Stimulated activated CD8-positive, alpha-beta memory T cell treated with anti-CD3 and anti-CD28 coated beads, Interleukin-7, amount 100 ng/mL, for 4 hours (primary cell): ENCODE measurements at places on chromosomes 6 and 20.

GRCh38 chr6:137291441-137291840, 72.3 kb upstream of the IFNGR1 start:
- no peak for DNase-seq

GRCh38 chr6:24382220-24382540, 20.6 kb upstream of the MRS2 start:
- no peak for DNase-seq

DNA sequence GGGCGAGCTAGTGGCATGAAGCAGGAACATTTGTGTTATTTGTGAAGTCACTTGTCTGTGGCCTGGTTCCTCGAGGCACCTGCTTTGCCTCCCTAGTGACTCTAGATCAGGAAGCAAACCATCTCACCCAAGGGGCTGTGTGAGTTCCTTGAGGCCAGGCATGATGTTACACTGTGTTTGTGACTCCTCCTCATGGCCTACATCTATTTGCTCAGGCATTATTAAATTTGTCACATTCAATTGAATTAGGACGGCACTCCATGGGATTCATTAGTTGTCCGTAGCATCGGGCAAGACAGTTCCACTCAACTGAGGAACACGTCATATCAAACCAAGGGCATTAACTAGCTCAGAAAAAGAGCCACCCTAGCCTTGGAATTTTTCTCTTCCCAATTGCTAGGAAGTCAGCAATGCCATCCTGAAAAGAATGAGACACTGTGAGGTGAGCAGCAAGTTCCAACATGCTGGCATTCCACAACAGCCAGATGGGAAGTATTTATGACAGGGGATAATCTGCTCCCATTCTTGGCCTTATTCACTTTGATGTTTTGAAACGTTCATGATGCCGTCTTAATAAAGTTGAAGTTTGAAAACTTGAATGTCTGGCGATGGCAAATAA, 17.2 kb downstream of the TMEM200A start:
- no peak for DNase-seq

DNA sequence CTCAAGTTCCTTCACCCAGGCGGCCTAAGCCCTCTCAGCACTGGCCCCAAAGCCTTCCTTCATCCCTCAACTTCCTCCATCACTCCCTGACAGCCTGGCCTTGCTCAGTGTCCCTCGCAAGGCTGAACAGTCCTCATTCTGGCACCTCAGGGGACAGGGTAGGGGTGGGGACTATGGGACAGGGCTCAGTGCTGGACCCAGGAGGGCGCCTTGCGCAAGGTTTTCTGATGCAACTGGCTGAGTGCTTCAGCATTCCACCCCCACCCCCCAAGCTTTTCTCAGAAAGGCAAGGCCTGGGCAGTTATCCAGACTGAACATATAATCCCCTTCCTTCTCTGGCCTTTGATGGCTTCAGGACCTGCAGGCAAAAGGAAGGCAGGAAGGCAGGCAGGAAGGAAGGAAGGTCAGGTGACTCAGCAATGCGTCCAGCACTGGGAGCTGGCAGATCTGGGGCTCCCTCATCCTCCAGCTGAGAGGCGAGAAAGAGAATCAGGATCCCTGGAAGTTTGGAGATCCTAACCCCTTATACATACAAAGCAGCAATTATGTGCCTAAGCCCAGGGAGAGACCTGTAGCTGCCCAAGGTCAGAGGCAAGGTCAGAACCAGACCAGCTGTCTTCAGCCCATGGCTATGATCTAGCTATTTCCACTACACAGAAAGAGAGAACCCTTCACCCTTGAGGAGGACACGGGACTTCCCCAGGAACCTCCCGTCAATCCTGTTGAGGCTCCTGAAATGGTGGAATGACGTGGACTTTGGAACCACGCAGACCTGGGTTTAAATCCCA, 8.6 kb upstream of the TRIB3 start:
- no peak for DNase-seq

- no peak for DNase-seq
These were observed 39.6 kb downstream of the KIAA0319 start for GRCh38 chr6:24606200-24606930.

GRCh38 chr6:53300656-53301551, 47.8 kb downstream of the ELOVL5 start:
- DNase-seq, result peak; percentile 22

- no peak for DNase-seq
These were observed 167.2 kb downstream of the ARID1B start for GRCh38 chr6:156944412-156944811.

DNA sequence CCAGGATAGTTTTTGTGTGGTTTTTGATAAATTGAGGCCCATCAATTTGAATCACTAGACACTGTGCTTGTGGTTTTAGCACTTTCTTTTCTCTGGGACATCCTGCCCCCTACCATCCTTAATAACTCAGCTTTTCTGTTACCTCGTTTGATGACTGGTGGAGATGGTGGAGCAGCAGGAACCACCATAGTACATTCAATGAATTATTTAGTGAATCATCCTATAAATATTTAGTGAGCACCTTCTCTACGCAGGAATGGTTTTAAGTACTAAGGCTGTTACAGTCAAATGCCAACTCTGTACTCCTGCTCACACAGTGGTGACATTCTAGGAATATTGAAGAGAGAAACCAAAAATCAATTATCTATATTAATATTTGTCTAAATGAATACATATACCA, 585.2 kb downstream of the HAO1 start:
- no peak for DNase-seq

GRCh38 chr6:17265570-17265969, 15.6 kb upstream of the RBM24 start:
- no peak for DNase-seq

- DNase-seq, result no peak
These were observed 538.4 kb upstream of the CITED2 start for GRCh38 chr6:139912735-139913400.

GRCh38 chr6:15574486-15574885, 88.3 kb downstream of the DTNBP1 start:
- DNase-seq, result no peak

DNA sequence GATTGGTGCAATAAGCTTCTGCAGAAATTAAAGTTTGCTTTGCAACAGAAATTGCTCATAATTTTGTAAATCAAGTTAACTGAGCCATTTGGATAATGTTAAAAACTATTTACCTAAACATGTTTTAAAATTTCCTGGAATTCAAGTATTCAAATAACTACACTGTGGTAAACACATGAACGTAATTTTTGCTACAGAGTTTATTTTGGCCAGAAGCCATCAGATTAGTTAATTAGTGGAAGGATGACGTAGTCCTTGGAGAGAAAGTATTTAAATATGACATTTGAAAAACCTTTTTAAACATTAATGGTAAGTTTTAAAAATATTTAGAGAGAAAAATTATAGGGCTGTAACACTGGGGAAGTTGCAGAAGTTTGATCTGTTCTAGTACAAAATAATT, 121.2 kb upstream of the UST start:
- no peak for DNase-seq

DNA sequence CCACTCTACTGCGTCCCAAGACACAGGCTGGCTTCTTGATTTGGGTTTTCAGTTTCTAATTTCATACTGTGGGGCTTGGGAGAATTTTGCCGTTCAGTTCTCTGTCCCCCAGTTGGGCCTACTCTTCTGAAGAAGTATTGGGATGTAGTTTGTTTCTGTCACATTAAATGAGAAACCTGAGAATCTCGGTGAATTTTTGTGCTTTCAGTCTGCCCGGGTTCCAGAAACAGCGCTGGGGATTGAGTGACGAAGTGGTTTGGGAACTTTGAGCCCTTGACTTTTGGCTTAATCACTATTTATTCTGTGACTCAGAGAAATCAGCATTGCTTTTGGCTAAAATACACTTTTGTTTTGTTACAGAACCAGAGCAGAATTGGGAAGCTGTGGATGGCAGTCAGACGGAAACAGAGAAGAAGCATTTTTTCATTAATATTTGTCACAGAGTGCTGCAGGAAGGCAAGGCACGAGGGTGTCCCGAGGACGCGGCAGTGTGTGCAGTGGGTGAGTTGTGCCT, 74.0 kb downstream of the IGF2R start:
- no peak for DNase-seq

- no peak for DNase-seq
These were observed 515.6 kb downstream of the KIF16B start for GRCh38 chr20:16057651-16058050.

- no peak for DNase-seq
These were observed 20.6 kb downstream of the EPHA7 start for GRCh38 chr6:93398723-93399122.

GRCh38 chr20:21270806-21271205, 32.3 kb upstream of the XRN2 start:
- no peak for DNase-seq
